ENCODE measurements at places on chromosomes 2 and 18.
A peak's percentile ranks its signal among the peaks of the same experiment; 100 is the strongest.

DNA sequence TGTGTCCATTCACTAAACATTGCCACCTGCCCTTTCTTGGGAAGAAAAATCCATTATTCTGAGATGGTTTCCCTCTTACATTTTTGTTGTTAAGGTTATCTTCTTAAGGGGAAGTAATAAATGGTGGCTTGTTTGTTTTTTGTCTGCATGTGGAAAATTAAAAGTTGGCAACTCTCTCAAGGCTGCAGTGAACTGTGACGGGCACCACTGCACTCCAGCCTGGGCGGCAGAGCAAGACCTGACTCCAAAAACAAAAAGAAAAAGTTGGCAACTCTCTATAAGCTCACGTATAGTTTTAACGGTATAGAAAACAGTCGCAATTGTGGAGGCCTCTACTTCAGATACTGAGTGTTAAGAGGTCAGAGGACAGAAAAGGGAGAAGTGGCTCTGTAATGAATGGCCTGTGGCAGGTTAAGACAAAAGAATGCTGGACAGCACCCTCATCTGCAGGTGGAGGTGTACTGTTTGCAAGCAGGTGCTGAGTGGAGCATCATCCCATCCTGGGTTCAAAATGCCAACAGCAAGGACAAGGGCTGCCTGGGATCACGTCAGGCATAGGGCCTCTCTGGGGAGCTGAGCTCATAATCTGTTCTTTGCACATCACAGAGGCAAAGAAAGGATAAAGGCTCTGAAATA lies 16.7 kb downstream of the L3MBTL4 start:
- no peak for DNase-seq

- no peak for DNase-seq
Measured at GRCh38 chr2:69062307-69062962, 49.5 kb downstream of the ANTXR1 start.

GRCh38 chr18:50819027-50819727 lies 639 bp downstream of the MRO start:
- peak; percentile 49 for DNase-seq

DNA sequence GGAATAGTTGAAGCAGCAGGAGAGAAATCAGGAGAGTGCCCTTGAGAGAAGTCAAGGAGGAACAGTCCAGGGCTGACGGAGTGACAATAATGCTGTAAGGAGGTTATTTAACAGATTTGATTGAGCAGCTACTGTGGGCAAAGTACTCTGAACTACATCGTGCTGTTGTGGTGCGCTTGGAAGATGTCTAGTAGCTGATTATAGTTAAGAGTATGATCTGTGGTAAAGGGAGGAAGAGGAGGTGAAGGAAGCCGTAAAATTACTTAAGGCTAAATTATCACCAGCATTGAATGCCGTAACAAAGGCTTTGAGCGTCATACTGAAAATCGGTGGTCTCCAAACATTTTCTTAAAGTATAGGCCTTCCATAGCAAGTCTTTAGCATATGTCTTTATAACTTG lies 4.5 kb downstream of the PCBP1 start:
- DNase-seq = no peak

- DNase-seq = no peak
Measured at GRCh38 chr2:219513787-219514186, 495 bp upstream of the ASIC4 start.

GRCh38 chr2:221608442-221608841 lies 36.3 kb upstream of the EPHA4 start:
- no peak for DNase-seq

Measured in aorta (tissue), 5 donors.